ENCODE measurements at places on chromosomes 11 and 22.

GRCh38 chr22:19723983-19724827 is 866 bp downstream of the GP1BB start:
- DNase-seq, result no peak

GRCh38 chr22:38981992-38982927 is at the start of gene APOBEC3B:
APOBEC3B (plus strand) TSS chr22:38982347; CDS start chr22:38982454, 107 bp downstream.
- DNase-seq, result peak; percentile 57

DNA sequence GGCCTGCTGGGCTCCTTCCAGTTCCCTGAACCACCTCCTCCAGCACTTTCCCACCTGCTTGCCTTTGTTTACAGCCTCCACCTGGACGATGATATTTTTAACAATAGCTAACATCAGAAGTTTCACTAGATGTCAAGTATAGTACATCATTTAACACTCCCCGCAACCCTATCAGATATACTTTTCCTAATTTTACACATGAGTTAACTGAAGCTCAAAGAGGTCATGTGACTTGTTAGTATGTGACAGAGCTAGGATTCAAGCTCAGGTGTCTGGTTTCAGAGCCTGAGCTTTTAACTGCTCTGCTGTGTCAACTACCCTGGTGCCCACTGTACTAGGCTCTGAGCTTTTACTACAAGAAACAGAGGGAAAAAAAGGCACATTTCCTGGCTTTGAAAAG is 14.3 kb upstream of the HPX start:
- DNase-seq, result no peak

DNA sequence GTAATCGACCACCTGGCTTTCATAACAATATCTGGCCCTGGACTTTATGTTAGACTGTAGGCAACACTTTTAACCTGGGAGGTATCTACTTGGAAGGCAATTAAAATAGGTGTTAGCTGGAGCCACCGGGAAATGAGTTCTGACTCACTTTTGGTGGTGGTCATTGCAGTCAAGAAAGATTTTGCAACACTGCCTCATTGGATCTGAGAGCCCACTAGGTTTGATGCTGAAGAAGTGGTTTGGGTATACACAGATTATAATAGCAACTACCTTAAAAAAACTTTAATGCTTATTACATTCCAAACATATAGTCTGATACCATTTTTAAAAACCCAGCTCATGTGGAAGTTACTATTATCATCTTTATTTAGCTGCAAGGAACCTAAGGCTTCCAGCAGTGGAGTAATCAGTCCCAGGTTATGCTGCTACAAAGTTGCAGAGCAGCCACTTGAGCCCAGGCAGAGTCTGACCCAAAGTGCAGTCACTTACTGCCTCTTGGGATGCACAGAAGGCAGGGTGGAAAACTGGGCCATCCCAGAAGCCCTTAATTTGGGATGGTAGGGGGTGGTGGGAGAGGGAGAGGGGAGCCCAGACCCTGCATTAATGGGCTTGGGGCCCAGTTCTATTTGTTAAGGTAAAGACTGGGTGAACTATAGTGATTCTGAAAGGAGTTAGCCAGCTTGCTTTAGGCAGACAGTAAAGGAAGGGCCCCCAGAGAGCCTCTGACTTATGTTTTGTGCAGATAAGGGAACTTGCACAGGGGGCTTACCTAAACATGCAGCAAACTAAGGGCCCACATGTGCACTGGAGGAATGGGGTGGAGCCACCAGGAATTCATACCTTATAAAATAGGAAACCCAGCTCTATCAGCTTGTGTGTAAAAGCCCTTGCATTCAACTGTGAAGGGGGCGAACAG is 149.4 kb downstream of the SNX19 start:
- DNase-seq, result no peak

- DNase-seq, result peak; percentile 12
These were observed 60.7 kb downstream of the TTC17 start for GRCh38 chr11:43419460-43419859.

GRCh38 chr11:67273260-67273990 is 7.2 kb downstream of the GRK2 start:
- no peak for DNase-seq

- no peak for DNase-seq
These were observed 7.0 kb upstream of the POLA2 start for GRCh38 chr11:65254724-65255123.

- DNase-seq, result no peak
These were observed 11.0 kb upstream of the BLID start for GRCh38 chr11:122127020-122127419.

GRCh38 chr11:44149651-44150050 is 54.2 kb downstream of the EXT2 start:
- no peak for DNase-seq

GRCh38 chr22:49218142-49218541 is 609.5 kb downstream of the BRD1 start:
- no peak for DNase-seq

GRCh38 chr11:64903291-64903833 is 13.6 kb downstream of the ATG2A start:
- no peak for DNase-seq

GRCh38 chr11:44774731-44775130 is 48.0 kb downstream of the TSPAN18 start:
- no peak for DNase-seq

DNA sequence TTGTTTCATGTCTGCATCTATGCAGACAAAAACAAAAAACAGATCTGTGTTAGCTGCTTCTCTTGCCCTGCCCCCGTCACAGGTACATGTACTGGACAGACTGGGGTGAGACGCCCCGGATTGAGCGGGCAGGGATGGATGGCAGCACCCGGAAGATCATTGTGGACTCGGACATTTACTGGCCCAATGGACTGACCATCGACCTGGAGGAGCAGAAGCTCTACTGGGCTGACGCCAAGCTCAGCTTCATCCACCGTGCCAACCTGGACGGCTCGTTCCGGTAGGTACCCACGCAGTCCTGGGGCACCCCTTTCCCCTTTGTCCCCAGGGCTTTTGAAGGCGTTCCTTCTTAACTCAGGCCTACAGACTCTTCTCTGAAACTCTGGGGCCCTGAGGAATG is 45.2 kb downstream of the LRP5 start:
- no peak for DNase-seq

DNA sequence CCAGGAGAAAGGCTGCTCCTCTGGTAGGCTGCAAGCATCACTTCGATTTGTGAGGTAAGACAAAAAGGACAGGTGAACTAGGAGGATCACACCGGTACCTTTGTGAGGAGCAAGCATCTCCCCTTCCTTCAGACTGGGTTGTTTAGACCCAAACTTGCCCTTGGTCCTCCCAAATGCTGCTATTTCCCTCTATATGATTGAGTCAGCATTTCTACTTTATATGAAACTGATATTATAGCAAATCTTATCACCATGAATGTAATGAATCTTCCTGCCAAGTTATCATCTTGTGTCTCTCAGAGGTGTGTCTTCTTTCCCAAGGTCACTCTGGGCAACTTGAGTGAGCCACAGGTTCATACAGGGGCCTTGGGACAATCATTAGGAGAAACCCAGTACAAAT is 61.0 kb downstream of the KIRREL3 start:
- DNase-seq, result no peak

DNA sequence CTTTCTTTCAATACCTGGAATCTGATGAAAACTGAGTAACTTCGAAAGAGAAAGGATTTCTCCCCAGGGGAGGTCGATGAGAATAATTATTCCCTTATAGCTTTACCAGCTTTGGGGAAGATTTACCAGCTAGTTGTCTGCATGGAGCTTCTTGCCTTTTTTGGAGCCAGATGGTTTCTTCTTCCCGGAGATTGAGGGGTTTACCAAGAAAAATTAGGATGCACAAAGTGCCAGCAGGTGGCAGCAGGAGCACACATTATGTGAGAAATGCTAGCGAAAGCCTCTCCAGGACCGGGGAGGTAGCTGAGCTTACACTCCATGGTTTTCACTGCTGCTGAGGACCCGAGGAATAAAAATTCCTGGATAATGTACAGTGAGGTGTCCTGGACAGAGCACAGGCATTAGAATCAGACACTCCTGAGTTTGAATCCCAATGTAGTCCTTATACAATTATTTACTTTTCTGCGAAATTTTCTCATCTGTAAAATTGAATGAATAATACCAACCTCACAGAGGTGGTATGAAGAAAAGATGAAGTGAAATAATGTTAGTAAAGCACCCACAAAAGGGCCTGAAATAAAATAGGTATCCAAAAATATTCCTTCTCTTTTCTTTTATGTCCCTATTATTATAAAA is 46.0 kb upstream of the PARVA start:
- peak; percentile 73 for DNase-seq

DNA sequence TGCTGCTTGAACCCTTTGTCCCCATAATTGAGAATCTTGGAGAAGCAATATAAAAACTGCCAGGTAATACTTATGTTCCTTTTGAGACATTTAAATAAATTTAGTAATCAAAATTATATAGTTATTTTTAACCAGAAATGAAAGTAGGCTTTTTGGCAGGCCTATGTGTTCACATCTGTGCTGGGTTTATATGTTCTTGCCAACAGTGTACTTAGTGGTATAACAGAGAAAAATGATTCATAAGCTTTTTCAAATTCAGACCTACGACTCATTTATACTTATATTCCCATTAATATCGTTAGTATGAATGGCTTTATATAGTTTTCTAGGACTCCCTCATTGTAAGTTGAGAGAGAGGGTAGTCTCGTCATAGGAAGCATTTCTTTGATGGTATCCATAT is 79.0 kb downstream of the DDX10 start:
- DNase-seq, result no peak

GRCh38 chr22:44995715-44996114 is 14.1 kb downstream of the PHF21B start:
- DNase-seq, result no peak

GRCh38 chr11:57512646-57513451 is 2.7 kb downstream of the SLC43A1 start:
- DNase-seq, result no peak

DNA sequence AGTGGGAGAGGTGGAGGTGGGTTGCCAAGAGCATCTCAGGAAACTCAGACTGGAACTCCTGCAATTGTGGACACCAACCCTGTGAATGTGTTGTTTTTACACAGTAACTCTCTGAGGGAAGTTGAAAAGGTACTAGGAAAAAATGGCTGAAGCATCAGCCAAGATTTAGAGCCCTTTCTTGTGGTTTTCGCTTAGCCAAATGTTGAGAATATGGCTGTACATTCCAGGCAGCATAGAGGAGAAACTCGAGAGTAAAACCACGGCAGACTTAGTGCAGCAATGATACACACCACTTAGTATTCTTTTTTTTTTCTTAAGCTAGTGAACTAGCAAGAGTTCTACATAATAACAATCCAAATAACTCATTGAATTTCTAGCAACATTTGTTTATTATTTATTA is 309.7 kb upstream of the MTNR1B start:
- DNase-seq, result no peak

DNA sequence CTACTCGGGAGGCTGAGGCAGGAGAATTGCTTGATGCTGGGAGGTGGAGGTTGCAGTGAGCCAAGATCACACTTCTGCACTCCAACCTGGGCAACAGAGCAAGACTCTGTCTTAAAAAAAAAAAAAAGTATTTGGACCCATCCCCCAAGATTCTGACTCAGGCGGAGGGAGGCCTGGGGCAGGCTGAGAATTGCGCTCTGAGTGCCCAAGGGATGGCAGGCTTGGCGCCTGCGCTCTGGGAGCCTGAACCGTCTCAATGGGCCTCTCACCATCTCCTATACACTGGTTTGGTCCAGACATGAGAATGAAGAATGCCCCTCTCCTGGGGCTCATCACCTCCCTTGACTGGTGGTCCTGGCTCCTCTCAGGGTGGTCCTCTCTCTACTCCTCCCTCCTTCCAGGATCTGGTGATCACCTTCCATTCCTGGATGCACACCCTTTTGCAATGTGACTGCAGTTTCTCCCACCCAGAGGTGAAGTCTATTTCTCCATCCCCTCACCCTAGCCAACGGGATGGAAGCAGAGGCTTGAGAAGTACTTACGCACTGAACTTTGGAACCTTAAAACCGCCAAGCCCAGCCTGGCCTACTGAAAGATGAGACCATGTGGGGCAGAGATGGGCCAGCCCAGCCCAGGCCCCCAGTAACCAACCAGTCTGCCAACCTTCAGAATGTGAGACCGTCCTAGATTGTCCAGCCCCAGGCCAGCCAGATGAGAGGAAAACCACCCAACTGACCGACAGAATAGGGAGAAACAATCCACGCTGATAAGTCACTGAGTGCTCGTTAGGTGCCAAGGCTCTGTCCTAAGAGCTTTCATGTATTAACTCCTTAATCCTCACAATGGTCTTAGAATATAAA is 4.9 kb downstream of the POLR3H start:
- no peak for DNase-seq

DNA sequence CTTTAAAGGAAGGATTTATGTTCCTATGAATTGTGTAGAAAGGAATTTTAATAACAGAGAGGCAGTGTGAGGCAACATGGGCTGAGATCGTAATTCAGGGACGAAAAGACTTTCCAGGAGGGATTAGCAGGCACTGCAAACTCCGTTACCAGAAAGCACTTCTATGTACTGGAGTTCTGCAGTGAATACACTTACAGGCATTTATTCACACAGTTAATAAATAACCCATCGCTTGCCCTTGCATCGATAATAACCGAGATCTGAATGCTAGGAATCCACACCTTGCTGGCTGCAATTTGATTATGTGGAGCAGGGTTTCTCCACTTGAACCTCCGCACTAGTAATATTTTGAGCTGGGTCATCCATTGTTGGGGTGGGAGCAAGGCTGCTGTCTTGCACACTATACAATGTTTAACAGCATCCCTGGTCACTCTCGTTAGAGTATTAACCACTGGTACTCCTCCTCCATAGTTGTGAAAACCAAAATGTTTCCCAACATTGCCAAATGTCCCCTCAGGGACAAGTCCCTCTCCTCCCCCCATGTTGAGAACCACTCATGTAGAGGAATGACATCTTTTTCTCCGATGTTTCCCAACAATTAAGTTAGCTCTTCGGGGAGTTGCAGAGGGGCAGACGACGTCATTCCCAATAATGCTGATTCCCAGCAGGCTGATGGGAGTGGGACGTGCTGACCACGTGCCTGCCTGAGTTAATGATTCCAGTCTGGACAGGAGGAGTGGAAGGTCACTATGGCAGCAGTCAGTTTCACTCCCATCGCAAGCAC is 99.5 kb downstream of the SNX19 start:
- no peak for DNase-seq

DNA sequence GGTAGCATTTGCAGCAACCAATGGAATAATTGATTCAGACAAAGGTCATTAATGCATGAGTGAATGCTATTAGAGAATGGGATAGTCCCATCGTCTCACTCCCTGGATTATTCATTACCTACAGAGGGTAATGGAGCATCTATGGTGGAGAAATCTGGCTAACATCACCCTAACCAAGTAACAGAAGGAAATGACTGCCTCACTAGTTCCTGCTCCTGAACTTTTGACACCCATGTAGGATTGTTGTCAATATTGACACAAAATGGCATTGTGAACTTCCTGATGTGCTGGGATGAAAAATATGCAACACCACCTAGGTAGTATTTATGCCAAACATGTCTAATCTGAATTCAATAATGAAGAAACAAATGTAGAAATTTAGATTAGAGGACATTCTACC is 44.0 kb upstream of the KIRREL3 start:
- DNase-seq, result no peak
